ENCODE measurements at places on chromosomes 1 and 21.

GRCh38 chr21:46171996-46172862 lies 12.0 kb downstream of the SPATC1L start:
- DNase-seq = no peak

DNA sequence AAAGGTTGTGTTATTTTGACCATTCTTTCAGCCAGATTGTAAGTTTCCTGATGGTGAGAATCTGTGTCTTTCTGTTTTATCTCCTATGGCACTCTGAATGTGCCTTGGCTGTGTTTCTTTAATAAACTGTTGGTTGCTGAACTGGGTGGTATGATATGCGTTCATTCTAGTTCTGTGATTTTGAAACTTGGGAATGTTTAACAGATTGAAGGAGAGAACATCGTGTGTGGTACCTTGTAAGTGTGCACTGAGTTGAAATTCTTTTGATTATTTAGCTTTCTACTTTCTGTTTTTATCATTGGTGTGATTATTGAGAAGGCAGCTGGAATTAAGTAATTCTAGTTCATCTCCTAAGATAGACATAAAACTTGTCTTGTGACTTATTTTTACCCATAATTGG lies 4.6 kb downstream of the BACH1 start:
- no peak for DNase-seq

- DNase-seq = no peak
Measured at GRCh38 chr1:22141554-22142314, 1.2 kb downstream of the WNT4 start.

DNA sequence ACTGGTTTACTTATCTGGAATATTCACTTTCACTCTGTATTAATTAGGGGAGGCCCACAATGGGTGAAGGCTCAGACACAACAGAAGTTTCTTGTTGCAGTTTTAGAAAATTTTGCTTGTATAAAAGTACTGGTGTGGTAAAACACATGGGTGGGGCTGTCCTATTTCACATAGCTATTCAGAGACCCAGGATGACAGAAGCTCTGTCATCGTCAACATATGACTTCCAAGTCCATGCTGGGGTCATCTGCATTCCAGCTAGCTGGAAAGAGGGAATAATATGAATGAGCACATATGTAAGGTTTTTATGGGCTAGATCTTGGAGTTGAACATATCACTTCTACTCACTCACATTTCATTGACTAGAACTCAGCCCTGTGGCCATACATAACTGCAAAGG lies 166.4 kb upstream of the KCTD3 start:
- no peak for DNase-seq

DNA sequence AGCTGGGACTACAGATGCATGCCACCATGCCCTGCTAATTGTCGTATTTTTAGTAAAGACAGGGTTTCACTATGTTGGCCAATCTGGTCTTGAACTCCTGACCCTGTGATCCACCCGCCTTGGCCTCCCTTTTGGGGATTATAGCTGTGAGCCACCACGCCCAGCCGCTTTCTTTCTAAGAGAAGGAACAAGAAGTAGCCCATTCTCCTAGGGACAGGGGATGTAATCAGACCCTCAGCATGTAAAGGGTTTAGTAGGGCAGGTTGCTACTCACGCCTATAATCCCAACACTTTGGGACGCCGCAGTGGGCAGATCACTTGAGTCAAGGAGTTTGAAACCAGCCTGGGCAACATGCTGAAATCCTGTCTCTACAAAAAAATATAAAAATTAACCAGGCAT lies 189.7 kb downstream of the TOMM20 start:
- no peak for DNase-seq

GRCh38 chr1:165536016-165536415 lies 7.8 kb upstream of the LRRC52 start:
- no peak for DNase-seq

GRCh38 chr1:175173531-175173930 lies 19.0 kb downstream of the KIAA0040 start:
- no peak for DNase-seq

DNA sequence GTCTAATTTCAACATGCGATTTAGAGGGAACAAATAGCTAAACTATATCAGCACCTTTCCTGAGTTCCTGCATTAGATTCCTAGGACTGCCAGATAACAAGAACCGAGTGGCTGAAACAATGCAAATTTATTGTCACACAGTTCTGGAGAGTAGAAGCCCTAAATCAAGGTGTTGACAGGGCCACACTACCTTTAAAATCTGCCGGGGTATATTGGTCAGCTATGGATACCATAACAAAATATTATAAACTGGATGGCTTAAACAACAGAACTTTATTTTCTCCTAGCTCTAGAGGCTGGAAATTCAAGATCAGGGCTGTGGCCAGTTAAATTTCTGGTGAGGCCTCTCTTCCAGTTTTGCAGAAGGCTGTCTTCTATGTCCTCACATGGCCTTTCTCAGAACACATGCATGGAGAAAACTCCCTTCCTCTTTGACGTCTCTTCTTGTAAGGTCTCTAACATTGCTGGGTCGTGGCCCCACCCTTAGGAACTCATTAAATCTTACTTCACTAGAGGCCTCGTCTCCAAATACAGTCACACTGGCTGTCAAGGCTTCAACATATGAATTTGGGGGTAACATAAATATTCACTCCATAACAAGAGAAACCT lies 144.3 kb downstream of the FCRL5 start:
- DNase-seq = no peak

DNA sequence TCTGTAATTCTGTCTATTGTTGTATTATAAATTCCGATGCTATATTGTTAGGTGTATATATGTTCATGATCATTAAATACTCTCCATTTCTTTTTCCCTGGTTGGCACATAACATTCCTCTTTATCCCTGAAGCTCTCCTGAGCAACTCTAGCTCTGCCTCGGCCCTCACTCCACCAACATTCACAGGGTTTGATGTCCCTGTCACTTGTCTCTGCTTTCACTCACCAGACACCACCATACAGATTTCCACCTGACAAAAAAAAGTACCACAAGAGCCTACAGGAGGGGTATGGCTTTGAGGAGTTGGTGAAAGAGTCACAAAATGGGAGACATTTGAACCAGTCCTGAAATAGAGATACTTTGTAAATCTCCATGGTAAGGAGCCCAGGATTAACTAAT lies 8.8 kb upstream of the TSPEAR start:
- no peak for DNase-seq

GRCh38 chr1:40890771-40891170 lies 28.6 kb upstream of the CITED4 start:
- DNase-seq = no peak

GRCh38 chr1:194060481-194060880 lies 874.1 kb upstream of the B3GALT2 start:
- no peak for DNase-seq

- no peak for DNase-seq
Measured at GRCh38 chr1:98813738-98814309, 152.3 kb downstream of the SNX7 start.

DNA sequence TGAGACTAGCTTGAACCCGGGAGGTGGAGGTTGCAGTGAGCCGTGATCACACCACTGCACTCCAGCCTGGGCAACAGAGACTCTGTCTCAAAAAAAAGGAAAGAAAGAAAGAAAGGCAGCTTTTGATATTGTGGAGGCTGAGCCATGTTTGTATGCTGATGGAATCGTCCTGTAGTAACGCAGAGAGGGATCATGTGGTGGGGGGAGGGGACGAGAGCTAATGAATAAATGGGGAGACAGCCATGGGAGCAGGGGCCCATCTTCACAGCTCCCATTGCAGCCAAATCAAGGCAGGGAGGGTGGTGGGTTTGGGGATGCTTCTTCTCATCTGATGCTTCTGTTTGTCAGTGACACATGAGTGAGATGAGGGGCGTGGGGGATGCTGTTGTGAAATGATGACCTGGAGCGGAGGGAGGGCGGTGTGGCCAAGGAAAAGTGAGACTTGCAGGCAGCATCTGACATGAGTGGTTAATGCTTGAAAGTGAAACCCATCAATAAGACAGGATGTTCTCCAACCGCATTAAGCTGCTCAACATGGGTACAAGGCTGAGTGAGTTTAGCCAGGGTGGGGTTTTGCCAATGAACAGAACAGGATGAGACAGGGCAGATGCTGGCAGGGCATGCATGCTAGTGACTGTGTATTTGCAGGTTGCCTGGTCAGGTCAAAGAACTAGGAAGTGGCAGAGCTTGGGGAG lies 16.7 kb downstream of the SPATA21 start:
- no peak for DNase-seq

DNA sequence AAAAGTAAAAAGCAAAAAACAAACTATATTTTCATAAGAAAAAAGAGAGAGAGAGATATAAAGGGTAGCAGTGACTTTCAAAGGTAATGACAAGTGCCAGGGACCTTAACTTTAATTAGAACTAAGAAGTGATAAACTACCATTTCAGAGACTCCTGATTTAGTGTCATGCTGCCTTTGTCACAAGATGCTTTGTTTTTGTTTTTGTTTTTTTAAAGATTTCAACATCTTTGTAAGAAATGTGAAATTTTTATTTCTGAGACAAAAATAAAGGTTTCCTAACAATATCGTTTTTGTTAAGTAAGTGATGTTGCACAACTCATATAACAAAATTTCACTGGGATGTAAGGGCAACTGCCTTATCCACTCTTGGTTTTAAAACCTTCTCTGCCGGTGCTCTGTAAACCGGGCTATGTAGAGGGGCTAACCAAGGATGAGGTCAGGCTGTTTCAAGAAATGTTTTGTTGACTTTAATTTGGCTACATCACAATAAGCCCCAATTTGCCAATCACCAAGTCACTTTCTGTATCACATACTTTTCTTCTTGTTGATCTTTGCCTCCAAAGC lies 35.2 kb upstream of the SYT2 start:
- no peak for DNase-seq

DNA sequence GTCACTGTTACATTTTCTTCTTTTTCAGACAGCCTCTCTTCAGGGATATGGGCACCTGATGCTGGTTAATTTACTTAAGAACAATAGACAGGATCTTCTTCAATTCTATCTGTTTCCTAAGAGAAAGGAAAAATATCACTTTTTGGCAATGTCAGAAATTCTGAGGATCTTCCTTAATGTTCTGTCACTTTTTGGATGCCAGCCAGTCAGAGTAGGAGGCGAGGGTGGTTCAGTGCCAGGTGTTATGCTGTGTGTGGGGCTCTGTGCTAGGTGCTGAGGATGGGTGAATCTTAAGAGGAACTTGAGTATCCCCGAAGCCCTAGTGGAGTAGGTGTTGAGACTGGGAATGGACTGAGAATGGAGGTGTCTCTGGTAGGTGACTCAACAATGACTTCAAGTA lies 133.5 kb downstream of the UCK2 start:
- no peak for DNase-seq

DNA sequence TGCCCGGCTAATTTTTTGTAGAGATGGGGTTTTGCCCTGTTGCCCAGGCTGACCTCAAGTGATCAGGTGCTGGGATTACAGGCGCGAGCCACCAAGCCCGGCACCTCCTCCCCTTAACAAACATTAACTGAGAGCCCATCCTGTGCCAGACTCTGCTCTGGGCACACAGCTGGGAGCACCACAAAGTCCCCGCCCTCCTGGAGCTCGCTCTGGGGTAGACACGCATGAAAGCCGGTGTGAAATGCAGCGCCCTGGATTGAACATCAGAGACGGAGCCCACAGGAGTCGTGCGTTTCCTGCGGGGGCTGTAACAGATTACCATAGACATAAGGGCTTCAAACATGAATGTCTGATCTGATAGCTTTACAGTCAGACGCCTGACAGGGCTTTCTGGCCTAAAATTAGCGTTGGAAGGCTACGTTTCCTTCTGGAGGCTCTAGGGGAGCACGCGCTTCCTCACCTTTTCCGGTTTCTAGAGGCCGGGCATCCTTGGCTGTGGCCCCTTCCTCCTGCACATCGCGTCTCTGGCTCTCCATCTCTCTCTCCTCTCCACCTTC lies 14.3 kb downstream of the SLC27A3 start:
- DNase-seq = no peak

DNA sequence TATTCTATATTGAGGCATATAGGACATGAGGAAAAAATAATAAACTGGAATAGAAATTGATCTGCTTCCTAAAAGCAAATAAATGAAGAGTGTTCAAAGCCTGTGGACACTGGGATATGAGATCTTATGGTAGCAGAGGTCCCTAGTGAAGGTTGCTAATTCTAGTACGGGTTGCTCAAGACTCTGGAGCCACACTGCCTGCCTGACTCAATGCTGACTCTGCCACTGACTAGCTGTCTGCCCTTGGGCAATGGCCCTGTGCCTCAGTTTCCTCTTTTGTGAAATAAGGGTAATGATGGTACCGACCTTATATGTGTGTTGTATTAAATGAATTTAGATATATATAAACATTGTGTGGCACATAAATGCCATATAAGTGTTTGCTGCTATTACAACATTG lies 59.0 kb upstream of the C1orf53 start:
- no peak for DNase-seq

- no peak for DNase-seq
Measured at GRCh38 chr1:40036574-40036973, 4.0 kb upstream of the CAP1 start.

DNA sequence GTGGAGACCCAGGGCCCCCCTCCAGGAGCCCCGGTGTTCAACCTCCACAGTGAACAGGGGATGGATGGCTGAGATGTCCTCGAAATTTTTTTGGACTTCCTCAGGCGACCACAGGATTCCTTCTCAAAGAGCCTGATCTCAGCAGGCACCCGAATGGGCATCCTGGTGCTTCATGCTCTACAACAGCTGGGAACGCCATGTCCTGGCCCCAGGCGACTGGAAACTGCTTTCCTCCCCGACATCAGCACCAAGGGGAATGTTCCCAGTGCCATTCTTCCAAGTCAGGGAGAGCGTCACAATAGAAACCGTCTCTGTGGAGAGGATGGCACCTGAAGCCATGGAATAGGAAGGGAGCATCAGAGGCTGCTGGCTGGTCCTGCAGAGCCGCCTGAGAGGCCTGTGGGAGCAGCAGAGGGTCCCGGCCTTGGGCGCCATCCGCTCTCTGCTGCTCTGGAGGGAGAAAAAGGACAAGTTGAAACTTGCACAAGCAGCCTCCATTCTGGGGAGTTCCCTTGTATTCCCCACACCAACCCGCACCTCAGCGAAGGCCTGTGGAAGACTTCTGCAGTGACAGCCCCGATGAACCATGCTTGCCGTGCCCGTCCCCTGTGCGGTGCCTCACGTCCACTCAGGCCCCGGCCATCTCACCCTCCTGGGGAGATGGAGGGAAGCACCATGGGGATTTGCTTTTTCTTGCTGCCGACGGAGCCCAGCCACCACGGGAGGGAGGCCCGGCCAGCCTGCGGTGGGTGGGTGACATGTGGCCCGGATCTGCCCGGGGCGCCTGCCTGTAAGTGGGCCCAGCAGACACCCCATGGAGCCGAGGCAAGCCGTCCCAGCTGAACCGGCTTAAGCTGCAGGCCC lies 2.3 kb upstream of the ADARB1 start:
- DNase-seq = no peak

DNA sequence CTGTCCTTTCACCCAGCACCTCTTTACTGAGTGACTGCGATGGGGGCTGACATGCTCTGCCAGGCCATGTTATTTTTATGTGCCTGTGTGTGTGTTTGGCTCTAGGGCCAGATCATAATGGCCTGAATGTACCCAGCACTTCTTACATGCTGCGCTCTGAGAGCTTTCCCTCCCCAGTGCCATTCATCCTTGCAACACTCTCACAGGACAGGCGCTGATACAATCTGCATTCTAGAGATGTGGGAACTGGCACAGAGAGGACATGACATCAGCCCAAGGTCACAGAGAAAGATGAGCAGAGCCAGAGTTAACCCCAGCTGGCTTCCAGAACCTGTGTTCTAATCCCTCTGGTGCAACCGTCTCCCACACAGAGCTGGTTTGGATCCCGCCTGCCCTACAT lies 54.5 kb downstream of the ARHGEF10L start:
- no peak for DNase-seq

All from Panc1 (cell line).